Stimulated activated CD4-positive, alpha-beta T cell treated with anti-CD3 and anti-CD28 coated beads, Interleukin-1b, Interleukin-23, amount 100 ng/mL, for 1 hour (primary cell): ENCODE measurements at places on chromosomes 6 and 20.

- DNase-seq, result no peak
These were observed 18.3 kb upstream of the TRAM2 start for GRCh38 chr6:52595000-52595795.

DNA sequence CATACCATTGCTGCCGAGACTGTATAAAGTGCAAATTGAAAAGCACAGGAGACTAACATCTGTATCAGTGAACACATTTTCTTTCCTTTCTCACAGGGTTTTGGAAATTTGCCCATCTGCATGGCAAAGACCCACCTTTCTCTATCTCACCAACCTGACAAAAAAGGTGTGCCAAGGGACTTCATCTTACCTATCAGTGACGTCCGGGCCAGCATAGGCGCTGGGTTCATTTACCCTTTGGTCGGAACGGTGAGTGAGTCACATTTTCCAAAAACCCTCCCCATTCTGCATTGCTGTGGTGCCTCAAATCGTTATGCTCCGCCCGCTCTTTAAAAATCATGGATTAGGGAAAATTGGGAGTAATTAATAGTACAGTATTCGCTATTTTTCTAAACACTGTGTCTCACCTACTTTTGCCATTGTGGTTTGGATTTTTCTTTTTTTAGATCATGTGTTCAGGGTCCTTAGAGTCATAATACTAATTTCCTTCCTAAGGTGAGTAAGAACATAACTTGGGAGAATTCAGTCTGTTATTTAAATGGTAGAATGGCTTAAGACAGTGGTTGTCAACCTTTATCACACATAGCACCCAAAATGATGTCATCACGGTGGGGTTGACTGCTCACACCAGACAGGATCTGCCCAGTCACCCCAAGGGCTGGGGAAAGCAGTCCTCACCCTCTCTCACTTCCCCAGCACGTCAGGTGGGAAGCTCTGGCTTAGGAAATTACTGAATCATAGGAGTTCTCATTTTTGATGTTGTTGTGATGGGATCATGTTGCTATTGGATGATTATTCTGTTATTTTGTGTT lies 171.6 kb downstream of the MTHFD1L start:
- no peak for DNase-seq

DNA sequence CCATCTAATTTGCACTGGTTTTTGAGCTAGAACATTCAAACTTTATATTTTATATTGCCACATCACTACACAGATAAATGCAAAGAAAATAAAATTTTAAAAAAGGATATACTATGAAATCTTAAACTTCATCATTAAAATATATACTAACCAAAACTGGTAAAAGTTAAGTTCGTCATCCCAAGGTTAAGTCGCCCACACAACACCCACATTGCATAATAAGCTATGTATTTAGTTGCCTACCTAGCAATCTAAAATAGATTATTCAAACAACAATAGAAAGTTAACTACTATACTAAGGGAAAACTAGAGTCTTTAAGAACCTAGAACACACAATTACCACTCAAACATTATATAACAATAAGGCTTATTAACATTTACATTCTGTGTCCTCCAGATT lies 24.5 kb downstream of the PDE10A start:
- DNase-seq, result no peak

GRCh38 chr6:55293116-55293515 lies 34.2 kb upstream of the GFRAL start:
- no peak for DNase-seq

- no peak for DNase-seq
These were observed 39.7 kb downstream of the SYNJ2 start for GRCh38 chr6:158021376-158021775.

DNA sequence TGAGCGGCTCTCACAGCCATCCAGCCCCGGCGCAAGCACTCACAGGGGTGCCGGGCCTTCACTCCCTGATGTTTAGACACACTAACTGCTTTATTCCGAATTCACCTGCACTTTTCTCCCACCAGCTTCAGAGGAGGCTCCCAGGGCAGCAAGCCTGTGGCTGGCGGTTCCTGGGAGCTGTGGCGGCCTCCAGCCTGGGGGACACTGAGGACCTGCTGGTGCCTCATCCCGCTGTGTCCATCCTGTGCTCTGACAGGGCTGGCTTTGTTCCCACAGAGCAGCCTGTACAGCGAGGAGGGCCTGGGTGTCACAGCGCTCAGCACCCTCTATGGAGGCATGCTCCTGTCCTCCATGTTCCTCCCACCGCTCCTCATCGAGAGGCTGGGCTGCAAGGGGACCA lies 3.1 kb downstream of the UNC93A start:
- no peak for DNase-seq

GRCh38 chr6:153215242-153215641 lies 84.2 kb upstream of the RGS17 start:
- no peak for DNase-seq

- no peak for DNase-seq
These were observed 599.1 kb downstream of the QKI start for GRCh38 chr6:164013480-164014208.

- DNase-seq, result no peak
These were observed 8.7 kb downstream of the HLA-DPA1 start for GRCh38 chr6:33064723-33065122.

DNA sequence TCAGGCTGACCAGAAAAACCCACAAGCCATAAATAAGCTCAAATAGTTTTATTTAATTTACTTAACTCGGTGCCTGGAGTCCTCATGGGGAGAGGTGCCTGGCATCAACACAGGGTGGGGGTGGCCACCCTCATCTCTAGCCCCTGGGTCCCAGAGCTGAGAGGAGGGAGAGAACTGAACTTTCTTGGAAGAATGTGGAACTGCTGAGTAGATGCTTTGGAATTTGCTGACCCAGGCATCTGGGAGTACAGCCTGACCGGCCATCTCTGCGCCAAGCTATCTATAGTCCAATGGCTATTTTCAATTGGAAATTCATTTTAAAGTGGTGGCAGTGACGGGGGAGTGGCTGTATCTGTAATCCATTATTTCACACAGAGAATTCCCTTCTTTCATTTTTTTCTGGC lies 104.8 kb downstream of the CDH26 start:
- DNase-seq, result no peak

GRCh38 chr6:120254651-120255050 lies 905.1 kb upstream of the MAN1A1 start:
- DNase-seq, result no peak

DNA sequence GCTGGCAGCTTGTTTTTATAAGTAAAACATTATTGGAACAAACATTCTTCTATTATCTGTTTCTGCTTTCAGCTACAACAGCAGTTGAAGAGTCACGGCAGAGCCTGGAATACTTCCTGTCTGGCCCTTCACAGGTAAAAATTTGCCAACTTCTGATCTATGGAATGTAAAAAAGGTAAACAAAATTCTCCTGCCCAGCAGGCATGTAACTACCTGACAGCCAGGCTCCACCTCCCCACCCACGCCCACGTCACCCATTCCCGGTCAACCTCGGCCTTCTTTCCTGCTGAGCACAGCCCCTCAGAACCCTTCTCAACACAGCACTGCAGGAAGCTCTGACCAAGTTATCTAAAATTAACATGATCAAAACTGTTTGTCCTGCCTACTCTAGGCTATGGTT lies 166.0 kb downstream of the DLL1 start:
- no peak for DNase-seq

DNA sequence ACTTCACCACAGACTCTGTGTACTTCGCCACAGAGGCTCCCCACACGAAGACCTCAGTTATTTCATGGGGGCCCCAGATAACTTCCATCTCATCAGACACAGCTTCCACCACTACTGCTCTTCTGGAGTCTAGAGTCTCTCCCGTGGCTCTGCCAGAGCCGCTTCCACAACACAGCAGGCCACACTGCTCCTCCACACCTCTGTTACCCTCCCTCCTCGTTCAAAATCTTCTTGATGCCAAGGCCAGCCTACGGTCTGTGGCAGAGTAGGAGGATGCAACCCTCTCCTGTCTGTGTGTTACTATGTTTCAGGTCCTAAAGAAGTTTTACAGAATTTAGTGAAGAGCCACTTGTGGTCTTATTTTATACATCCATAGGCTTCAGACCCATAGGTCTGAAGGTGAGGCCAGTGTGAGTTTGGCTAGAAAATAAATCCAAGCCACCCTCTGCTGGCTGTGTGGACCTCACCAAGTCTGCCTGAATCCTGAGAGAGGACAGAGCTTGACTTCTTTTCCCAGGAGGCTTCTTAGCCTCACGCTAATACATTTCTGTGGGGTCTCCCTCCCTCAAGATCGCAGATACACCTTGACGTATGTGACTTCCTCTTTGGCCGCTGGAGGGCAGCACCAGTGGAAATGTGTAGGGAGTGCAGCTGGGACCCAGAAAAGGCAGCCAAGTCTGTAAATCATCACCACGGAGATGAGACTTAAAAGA lies 197.7 kb downstream of the FAXC start:
- no peak for DNase-seq

- no peak for DNase-seq
These were observed 78.1 kb upstream of the FAM83B start for GRCh38 chr6:54768494-54768893.

DNA sequence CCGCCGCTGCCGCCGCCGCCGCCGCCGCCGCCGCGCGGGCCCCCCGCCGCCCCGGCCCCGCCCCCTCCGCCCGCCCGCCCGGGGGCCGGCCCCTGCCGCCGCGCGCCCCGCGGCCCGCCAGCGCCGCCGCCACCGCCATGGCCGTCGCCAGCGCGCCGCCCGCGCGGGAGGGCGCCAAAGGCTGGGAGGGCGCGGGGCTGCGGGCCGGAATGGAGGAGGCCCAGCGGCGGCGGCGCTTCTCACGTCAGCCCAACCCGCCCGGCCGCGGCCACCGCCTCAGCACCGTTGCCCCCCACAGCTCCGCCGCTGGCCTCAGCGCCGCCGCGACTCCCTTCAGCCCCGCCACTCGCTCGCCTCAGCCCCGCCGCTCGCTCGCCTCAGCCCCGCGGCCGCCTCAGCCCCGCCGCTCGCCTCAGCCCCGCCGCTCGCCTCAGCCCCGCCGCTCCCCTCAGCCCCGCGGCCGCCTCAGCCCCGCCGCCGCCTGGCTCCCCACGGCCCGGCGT lies 258 bp downstream of the PHF10 start:
- DNase-seq, result no peak

DNA sequence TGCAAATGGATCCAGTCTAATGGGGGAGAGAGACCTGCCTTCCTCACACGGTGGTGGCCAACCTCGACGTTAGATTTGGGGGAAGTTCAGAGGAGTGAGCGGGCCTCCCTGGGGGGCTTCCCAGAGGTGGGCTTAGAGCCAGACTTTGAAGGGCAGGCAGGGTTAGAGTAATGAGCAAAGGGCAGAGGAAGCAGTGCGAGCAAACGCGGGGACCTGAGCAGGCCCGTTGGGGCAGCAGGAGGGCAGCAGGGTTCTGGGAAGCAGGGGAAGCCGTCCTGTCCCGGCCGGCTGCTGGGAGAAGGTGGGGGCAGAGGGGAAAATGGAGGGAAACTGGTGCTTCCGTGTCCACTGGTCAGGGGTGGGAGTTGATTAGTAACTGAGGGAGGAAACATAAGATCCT lies 212.7 kb upstream of the QKI start:
- no peak for DNase-seq

DNA sequence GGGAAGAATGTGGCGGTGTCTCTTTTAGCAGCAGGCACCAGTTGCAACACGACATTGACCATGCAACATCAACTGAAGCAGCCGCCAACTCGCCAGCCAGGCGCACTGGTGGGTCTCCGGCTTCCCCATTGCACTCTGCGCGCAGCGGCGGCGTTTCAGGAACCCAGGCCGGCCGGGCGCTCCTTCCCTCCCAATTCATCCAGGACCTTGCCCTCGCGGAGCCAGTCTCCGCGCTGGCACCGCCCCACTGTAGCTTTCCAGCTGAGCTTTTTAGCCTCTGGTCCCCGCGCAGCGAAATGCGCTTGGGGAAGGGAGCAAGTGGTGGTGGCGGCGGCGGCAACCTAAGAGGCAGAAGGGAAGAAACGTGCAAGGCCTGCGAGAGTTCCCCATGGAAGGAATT lies 297.9 kb upstream of the RIMS1 start:
- DNase-seq, result no peak

- DNase-seq, result no peak
These were observed 76.8 kb upstream of the DUSP22 start for GRCh38 chr6:215335-216034.

DNA sequence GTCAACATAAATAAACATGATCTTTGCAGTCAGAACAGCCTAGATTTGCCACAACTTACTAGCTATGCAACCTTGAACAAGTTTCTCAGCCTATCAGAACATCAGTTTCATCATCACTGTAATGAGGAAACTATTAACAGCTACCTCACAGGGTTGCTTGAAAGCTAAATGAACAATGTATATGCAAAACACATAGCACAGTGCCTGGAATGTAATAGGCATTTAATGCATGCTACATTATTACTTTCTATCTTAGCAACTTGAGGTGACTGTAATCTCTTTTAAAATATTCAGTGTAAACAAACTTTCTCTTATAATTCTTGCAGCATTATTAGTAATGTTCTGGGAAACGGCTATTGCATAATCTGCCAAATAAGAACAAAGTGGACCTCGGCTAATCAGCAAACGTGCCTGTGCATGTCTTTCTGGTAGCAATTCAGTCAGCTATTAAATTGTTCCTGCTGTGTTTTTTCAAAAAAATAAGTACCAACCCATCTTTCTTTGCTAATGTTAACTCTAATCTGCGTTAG lies 61.5 kb downstream of the SYNE1 start:
- no peak for DNase-seq

- no peak for DNase-seq
These were observed 4.8 kb upstream of the DUSP22 start for GRCh38 chr6:287489-287860.

DNA sequence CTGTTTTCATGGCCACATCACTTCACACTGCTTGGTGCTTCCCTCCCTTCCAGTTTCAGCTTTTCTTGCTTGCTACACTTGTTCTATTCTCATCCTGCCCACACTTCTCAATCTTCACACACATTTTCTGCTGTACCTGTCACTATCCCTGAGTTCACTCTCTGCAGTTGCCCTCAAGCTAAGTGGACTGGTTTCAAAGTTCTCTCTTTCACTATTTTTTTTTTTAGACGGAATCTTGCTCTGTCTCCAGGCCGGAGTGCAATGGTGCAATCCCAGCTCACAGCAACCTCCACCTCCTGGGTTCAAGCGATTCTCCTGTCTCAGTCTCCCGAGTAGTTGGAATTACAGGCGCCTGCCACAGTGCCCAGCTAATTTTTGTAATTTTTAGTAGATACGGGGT lies 130.6 kb upstream of the FAM83B start:
- DNase-seq, result no peak

DNA sequence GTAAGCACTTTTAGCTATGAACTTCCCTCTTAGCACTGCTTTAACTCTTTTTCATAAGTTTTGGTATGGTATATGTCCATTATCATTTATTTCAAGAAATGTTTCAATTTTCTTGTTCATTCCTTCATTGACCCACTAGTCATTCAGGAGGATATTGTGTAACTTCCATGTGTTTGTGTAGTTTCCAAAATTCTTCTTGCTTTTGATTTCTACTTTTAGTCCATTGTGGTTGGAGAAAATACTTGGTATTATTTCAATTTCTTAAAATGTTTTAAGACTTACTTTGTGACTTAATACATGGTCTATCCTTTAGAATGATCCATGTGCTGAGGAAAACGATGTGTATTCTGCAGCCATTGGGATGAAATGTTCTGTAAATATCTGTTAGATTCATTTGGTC lies 176.5 kb downstream of the CENPW start:
- no peak for DNase-seq

GRCh38 chr6:126076992-126077664 lies 90.8 kb downstream of the TRMT11 start:
- DNase-seq, result no peak

GRCh38 chr20:55488593-55488992 lies 516.7 kb downstream of the CBLN4 start:
- no peak for DNase-seq
